Activated CD8-positive, alpha-beta memory T cell treated with anti-CD3 and anti-CD28 coated beads for 1 hour (primary cell): ENCODE measurements at places on chromosomes 2 and 18.

- no peak for DNase-seq
Observed at GRCh38 chr2:145789636-145790035, 1269.7 kb upstream of the ZEB2 start.

DNA sequence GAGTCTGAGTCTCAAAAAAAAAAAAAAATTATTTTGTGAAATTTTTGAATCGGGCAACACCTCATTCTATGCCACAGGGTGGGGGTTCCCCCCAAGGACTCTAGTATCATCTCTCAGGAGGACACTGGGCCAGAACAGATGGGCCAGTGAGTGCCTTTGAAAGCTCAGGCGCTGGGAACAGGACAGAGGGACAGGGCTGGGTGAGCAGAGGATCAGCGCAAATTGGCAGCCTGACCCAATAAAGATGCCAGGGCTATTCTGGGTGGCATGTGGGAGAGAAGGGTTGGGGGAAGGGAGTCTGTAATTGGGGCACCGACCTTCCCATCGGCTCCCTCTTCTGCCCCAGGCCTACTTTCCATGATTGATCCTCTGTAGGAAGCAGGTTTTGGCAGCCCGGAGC lies 44.0 kb downstream of the KIF3C start:
- DNase-seq, result no peak

DNA sequence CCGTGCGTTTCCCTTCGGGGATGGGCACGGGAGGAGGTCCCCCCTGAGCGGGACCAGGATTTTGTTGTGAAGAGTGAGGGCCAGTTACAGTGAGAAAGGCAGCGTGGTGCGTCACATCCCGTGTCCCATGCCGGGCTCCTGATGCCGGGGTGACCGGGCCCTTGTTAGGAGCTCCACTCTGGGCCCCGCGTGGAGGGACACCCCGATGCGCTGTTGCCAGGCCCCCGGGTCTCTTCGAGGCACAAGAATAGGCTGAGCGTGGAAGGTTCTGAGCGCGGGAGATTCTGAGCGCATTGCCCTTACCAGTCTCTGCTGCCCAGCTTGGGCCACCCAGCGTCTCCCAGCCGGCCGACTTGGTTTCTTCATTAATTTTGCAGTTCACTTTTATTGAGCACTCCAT lies 17.6 kb downstream of the CTDP1 start:
- DNase-seq, result no peak

GRCh38 chr2:95388856-95389244 lies 13.7 kb upstream of the FAHD2A start:
- no peak for DNase-seq

DNA sequence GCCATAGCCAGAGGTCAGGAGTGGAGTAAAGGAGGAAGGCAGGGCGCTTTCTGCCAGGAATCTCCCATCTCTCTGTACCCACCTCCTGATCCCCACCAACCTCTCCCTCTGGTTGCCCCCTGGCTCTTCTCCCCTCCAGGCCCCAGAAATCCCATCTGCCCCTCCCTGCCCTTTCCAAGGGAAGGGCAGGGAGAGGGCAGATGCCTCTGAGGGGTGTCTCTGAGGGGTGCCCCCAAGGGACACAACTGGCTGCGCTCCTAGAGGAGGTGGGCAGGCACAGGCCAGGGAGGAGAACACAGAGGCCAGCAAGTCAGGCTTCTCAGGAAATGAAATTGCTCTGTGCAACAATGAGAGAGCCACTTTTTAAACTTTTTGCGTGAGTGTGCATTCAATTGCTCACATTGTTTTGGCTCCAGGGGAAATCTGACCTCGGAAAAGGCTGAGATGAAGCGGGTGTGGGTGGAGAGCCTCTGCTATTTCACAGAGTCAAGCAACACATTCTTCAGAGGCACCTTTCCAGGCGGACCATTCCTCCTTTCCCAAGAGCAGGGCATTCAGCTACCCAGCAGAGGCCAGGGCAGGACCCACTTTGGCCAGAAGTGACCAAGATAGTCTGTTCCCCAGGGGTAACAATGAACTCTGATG lies 125.5 kb downstream of the SMAD7 start:
- DNase-seq, result no peak

DNA sequence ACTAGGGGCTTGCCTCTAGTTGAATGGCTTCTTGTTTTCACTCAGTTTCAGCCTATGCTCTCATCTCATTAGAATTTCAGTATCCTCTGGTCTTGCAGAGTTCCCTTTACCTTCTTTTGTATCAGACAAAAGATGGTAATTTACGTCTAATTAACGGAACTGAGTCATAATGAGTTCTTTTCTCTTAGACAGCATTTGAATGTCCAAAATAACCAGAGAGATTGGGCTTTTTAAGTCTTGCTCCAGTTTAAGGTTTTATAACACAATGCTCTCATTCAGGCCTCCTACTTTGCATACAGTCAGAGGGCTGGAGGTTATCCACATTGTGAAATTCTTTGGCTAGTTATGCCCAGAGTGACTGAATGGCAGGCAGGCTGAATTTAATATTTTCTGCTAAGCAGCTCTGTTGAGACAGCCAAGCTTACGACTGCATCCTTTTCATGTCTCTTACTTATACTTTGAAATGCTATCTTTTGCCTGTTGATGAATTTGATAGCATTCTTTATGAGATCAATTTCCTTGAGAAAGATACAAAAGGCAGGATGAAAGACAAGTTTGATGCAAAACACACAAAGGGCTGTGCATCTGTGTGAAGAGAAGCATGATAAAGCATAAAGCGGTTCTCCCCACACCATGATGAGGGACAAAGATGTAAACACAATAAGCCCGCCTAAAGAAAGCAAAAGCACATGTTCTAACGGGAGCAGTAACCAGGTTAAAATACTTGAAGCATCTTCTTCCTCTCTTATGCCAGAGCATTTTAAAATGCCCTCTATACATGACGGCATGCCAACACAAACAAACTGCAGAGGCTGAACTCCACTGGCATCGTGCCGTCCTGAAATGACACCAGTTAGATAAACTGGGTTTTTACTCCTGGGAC lies 90.0 kb downstream of the CDH2 start:
- no peak for DNase-seq

DNA sequence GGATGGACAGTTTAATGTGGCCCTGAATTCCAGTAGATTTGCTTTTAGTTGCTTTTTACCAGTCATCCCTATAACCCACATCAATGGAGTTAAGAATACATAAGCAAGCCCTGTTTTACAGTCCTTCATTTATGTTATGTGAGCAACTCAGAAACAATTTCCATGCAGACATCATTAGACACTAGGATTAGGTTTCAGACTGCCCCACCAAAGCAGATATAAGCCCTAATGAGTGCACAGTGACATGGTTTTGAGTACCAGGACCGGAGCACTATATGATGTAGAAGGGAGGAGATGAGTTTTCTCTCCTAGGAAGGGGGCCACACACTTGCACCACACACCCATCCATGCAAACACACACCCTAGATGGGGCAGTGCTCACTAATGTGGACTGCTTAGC lies 15.5 kb downstream of the KCNS3 start:
- DNase-seq, result no peak

DNA sequence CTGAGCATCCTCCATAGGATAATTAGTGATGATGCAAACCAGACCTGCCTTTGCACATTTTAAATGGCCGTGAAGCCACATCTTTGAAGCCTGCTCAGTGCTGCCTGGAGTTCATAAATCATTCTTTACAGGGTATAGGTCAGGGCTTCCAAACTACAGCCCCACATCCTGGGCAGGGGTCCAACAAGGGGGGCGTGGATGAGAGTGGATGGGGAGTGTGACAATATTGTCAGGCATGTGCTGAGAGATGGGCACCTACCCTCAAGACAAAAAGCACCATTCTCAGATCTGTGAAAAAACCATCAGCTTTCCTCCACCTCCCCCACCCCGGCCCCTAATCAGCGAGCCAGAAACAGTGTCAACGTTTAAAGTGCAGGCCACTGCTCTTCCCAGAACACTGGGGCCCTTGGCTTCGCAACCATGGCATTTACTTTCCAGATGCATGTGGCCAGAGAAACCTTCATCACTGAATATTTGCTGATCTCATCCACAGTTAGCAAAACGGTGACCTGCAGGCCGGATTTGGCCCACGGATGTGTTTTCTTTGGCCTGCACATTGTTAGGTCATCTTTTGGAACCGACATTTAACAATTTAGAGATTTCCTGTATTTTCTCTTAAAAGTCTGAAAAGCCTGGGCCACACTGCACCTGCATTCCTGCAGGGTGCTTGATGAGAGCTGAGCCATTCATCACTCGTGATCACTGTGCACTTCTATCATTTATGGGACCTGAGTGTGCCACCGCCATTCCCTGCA lies 130.7 kb downstream of the ANKRD44 start:
- DNase-seq, result no peak

DNA sequence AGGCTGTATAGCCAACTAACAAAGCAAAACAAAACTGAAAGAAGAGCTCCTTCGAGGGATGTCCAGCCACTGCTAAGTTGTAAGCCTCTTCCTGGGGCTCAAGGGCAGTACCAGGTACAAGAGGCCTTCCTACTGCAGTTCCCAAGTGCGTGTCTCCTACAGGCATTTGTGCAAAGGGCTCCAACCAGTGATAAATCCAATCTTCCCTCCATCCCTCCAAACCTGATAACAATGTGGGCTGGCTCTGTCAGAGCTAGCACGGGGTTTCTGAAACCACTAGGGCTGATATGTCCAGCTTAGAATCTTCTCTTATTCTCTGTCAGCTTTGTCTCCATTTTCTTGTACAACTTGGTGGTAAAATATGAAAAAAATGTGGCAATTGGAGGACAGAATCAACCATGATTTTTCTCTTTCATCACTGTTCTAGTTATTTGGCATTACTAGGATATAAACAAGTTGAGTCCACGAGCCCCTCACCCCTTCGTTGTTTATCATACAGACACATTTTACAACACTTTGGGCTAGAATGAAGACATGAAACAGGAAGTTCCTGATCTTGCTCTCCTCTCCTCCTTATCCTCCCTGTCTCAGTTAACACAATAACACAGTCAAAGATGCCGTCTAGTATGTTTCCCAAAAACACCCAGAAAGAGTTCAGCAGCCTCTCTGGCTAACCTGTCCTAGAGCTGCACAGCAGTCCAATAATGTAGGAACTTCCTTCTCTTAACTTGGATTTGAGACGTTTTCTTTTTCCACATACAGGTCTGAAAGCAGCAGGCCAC lies 35.4 kb upstream of the WIPF1 start:
- DNase-seq, result no peak

DNA sequence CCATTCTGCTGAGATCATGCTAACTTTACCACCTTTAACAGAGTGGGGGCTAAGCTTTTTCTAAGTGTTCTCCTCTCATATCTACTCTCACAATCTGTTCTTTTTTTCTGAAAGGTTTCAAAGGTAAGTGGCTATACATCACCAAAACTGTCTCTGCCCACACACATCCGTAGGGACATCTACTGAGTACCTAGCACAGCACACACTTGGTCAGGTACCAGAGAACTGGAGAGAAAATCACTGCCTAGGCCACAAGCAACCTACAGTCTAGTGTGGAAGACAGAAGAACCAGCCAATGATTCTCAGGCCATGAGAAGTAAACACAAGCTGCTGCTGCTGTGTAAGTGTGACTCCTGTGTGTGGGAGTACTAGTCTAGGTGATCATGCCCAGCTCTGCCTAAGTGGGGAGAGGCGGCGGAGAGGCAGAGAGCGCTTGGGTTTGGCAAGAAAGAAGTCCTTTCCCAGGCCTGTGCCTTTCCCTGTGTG lies 176.1 kb upstream of the ZFP36L2 start:
- DNase-seq, result no peak

DNA sequence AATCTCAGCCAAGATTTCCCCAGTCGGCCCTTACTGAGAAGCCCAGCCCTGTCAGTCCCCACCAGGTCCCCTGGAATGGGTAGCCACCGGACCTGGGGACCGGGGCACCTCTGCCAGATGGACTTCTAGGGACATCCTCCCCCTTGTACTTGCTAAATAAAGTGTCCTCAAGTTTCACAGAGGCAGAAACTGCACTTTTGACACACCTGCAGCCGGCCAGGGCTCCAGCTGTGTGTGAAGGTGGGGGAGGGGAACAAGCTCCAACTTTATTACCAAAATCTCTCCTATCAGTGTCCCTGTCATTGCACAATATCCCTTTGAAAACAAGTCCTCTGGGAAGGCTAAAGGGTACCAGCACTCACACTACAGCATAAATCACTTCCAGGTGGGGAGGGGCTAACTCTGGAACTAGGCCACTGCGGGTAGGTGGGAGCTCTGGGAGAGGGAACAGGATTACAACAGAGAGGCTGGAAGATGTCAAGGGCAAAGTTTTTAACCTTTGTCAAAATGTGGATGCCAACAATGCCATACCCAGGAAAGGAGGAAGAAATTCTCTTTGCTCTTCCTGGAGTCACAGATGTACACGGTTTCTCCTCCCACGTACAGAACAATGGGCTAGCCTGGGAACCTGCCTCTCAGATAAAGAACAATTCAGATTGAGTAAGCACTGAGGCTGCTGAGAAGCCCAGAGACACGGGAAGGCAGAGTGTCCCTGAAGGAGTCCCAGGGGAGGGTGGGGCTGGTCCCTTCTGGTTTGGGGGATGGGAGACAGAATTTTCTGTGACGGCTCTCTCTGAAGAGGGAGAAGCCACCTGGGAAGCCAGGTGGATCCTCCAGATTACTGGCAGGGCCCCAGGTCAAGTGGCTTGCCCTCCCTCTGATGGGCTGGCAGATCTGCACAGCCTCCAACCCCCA lies 11.0 kb downstream of the SDC1 start:
- no peak for DNase-seq

GRCh38 chr18:48668466-48669179 lies 129.8 kb downstream of the CTIF start:
- no peak for DNase-seq

GRCh38 chr2:26770986-26771586 lies 7.0 kb downstream of the SLC35F6 start:
- DNase-seq, result no peak
